ENCODE measurements at places on chromosomes 13 and 19.

DNA sequence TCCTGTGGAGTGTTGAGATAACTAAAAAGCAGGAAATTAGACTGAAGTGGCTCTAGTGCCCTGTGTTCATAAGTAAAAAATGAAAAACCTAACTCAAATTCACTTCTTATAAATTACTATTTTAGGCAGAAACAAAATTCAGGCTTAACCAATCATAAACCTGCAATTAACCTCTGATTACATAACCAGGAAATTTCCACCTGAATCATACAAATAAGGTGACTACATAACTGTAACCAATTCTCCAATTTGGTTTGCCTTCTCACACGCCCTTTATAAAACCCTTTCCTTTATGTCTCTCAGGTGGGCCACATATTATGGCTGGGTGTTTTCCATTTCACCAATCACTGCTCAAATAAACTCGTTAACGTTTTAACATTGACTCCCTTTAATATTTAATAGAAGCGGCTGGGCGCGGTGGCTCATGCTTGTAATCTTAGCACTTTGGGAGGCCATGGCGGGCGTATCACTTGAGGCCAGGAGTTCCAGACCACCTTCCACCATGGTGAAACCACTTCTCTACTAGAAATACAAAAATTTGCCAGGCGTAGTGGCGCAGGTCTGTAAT, 22.9 kb upstream of the ZNF724 start:
- DNase-seq = no peak

- no peak for DNase-seq
Observed at GRCh38 chr19:6253954-6254733, 25.6 kb downstream of the MLLT1 start.

DNA sequence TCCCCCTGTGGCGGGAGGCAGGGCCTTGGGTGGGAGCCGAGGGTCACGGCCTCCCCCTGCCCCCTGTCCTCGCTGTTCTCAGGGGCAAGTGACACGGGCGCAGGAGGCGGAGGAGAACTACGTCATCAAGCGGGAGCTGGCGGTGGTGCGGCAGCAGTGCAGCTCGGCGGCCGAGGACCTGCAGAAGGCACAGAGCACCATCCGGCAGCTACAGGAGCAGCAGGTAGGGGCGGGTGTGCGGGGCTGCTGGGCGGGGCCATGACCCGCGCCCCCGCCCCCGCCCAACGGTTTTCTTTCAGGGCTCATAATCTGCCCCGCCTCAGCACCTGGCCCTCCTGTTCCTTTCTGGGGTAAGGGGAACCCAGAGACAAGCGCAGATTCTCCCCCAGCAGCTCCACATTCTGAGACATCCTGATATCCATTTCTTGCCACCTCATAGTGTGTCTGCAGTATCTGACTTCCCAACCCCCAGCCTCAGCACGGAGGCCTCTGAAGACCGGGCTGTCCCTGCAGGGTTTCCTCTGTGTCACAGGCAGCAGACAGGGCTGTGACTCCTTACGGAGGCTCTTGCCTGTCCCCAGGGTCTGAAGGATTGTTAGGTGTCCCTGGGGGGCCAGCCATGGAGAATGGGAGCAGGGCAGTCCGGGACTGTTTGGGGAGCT, 15.9 kb downstream of the PRR36 start:
- no peak for DNase-seq

DNA sequence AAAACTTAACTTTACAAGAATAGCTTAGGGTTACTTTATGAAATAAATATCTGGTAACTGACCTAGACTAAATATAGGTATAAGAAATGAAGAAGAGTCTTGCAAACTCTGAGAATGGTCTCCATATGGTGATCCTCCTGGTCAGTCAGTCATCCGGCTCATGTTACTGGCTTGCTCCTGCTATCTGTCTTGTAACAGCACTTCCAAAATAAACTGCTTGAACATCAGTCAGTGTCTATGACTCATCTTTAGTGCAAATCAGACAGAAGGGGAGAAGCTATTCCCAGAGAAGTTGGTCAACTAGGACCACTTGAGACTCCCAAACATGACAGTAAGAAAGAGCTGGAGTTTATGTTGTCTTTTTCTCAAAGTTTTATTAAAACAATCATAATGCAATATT, 1550.9 kb downstream of the PCDH9 start:
- DNase-seq = no peak

DNA sequence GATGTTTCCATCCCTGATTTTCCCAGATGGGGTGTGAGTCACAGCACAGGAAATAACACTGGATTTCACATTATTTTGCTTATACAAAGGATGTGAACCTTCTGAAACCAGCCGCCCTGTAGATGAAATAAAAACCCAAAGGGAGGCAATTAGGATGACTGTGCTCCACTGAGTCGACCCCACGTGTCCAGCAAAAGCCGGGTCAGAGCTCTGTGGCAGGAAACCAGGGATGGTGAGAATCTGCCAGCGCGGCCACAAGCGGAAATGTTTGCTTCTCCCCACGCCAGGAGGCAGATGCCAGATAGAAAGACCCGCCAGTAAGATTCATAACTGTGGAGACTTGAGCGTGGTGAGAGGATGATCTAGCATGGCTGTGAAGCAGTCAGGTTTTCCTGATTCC, 764.4 kb downstream of the LIG4 start:
- DNase-seq = no peak

GRCh38 chr19:7654401-7654800, 14.4 kb upstream of the RETN start:
- DNase-seq = no peak

DNA sequence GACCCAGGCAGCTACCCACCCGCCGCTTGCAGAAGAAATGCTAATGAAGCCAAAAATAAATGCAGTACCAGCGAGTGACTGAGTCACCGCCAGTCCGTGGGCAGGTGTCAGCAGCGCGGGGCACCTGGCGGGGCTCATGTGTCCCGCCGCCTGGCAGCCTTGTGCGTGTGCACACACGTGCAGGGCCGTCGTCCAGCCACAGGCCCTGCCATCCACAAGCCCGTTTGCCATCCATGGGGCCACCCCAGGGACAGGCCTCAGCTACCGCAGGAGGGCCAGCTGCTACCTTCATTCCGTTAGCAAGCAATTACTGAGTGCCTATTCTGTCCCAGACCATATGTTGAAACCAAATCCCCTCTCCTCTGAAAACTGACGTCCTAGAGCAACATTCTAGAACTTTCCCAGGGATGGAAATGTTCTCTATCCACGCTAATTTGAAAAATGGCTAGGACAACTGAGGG, 20.5 kb downstream of the NCAN start:
- no peak for DNase-seq

DNA sequence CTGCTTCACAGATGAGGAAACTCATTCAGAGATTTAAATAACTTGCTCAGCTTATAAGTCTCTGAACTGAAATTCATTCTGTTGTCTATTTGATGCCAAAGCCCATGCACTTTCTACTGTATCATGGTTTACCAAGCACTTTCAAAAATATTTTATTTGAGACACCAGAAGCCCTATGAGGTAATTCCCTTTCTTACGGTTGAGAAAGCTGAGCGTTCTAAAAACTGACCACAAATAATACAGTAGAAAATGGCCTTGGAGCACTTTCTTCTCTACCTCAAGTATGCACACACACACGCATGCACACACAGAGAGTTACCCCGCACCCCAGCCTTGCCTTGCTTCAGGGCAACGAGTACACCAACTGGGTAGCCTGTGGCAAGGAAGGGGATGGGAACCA, 228.5 kb downstream of the RFC3 start:
- no peak for DNase-seq

GRCh38 chr19:35284153-35285094, 2.1 kb downstream of the HAMP start:
- no peak for DNase-seq

- DNase-seq = no peak
Observed at GRCh38 chr13:81058916-81059290, 718.0 kb upstream of the SPRY2 start.

GRCh38 chr13:98652721-98653462, 76.0 kb upstream of the STK24 start:
- DNase-seq = no peak

GRCh38 chr13:25686831-25687470, 315.2 kb downstream of the ATP8A2 start:
- DNase-seq = no peak

DNA sequence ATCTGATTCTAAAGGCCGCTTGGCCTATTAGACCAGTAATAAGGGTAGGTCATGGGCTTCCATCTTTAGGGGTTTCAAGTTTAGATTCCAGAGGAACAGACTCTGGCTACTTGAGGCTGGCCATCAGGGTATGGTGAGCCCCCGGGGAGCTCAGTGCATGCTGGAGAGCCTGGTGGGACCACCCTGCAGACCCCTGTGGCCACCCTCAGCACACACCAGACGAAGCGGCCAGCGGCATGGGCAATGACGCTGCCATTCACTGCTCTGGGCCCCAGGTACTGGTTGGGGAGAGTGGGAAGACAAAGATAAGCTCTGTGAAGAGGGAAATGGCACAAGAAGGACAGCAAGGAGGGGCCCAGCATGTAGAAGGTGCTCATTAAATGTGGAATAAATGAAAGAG, 98.8 kb upstream of the SLC15A1 start:
- DNase-seq = no peak

GRCh38 chr19:18796239-18796638, 5.1 kb upstream of the COMP start:
- no peak for DNase-seq

DNA sequence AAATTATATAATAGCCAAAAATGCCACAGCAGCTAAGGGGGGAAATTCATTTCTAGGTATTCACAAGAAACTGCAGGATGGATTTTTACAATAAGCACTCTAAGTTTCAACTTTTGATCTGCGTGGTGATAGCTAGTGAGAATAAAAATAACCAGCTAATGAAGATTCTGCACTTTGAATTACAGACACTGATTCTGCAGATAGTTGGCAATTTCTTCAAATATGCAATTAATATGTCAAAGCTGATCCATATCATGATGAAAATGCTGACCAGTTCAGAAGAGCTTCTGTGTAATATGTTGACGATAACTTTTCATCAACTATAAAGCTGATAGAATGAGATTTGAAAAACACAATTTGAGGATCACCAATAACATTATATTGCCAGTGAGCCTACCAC, 1272.9 kb downstream of the EFNB2 start:
- no peak for DNase-seq

GRCh38 chr13:96141032-96141431, 51.1 kb downstream of the HS6ST3 start:
- no peak for DNase-seq
